NCI-H226 (cell line): ENCODE measurements at places on chromosomes 3 and 15.

DNA sequence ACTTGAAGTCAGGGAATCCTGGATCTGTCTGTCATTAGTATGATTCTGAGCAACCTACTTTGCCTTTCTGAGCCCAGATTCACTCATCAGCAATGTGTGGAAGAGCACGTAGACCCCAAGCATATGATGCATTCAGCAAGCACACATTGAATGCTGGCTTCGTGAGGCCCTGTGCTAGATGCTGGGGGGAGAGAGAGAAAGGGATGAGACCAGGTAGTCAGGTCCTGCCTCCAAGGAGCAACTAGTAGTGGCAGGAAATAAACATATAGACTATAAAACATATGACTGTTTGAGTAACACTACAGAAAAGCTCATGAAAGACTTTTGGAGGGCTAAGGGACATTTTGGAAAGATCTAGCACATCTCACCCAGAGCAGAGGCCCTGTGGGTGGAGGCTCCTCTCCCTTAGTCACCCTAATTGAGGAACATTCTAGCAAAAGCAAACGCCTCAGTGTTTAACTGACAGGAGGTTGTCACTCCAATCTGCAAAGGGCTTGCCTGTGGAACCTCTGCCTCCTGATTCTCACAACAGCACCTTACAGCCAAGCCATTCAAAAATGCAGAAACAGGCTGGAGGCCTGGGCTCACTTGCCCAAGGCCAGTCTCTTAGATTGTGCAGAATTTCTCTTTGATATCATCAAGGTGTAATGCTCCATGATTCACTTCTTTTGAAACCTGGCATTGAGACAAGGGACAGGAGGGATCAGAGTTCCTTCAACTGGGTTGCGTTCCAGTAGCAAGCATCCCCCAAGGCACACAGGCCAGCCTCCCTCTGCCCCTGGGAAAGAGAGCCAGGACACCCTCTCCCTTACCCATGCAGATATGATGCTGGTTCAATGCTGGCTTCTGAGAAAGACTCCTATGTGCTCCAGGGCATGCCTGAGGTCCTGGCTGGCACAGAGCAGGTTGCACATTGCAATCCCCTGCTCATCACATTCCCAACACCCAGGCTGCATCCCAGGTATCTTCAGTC lies 26.1 kb downstream of the STARD5 start:
- no peak for DNase-seq

- no peak for DNase-seq
Observed at GRCh38 chr15:84970843-84971242, 10.8 kb upstream of the PDE8A start.

GRCh38 chr3:17261627-17262369 lies 377.0 kb downstream of the PLCL2 start:
- DNase-seq: no peak

DNA sequence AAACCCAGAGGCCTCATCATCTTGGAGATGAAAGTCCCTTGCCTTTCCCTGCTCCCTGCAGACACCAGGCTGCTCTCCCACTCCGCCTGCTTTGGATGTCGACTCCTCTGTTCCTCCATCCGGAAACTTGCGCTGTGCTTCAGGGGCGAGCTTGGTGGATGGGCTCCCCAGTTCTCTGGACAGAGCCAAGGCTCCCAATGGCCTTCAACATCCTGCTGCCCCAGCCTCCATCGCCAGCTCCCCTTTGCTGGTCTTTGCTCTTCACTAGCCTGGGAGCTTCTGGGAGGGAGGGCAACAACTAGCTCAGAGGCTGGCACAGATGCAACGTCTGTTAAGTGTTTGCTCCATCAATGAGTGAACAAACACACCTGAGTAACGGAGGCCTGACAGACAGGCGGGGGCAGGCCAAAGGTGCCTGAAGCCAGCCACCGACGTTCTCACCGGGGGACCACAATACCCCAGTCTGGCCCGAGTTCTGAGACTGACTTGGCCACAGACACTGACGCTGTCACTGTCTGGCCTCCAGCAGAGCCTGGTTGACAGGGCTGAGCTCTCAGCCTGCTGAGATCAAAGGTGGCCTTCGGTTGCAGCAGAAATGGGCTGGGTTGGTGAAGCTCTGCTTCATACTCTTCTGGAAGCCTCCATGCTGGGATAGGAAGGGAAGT lies 39.0 kb downstream of the RGMA start:
- DNase-seq: no peak

- DNase-seq: no peak
Observed at GRCh38 chr3:170813266-170813665, 56.7 kb downstream of the RPL22L1 start.

GRCh38 chr3:69370901-69371301 lies 15.0 kb downstream of the FRMD4B start:
- DNase-seq: no peak

GRCh38 chr3:193836918-193837317 lies 243.9 kb downstream of the OPA1 start:
- no peak for DNase-seq
